ENCODE measurements at places on chromosomes 16 and 17.
A peak's percentile ranks its signal among the peaks of the same experiment; 100 is the strongest.

GRCh38 chr17:36937001-36937958 is at the start of gene LHX1:
Gene LHX1, plus strand, starts transcription at chr17:36937475. Its CDS starts 723 bp downstream, at chr17:36938198.
- no peak for DNase-seq

DNA sequence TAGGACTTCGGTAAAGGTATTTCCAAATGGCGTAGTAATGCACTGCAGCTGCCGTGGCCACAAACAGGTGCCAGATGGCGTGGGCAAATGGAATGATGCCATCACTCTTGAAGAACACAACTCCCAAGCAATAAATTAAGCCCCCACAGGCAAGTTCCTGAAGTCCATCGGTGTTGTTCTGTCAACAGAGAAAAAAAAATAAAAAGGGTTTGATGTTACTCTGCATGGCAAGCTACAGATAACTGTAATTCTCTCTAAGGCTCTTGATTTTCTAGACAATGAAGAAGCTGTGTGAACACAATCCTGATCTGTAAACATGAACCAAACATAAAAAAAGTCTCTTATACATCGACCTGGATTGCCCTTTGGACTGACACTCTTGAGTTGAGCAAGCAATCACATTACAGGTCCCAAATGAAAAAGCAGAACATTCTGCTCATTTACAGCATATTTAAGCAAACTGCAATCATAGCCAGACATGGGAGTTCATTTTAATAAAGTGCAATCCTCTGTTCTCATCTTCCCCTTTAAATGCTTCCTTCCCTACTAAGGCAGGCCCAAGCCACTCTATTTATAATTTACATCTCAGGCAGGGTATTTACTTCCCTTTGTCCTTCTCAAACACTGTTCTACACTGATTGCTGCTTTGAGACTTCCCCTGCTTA is 27.1 kb downstream of the MMD start:
- DNase-seq: no peak

- DNase-seq: peak; percentile 65
Observed at GRCh38 chr17:77645072-77646045, 313.1 kb upstream of the TNRC6C start.

- no peak for DNase-seq
Observed at GRCh38 chr17:77770331-77771105, 188.0 kb upstream of the TNRC6C start.

- no peak for DNase-seq
Observed at GRCh38 chr16:63312346-63312745, 1276.1 kb upstream of the CDH8 start.

DNA sequence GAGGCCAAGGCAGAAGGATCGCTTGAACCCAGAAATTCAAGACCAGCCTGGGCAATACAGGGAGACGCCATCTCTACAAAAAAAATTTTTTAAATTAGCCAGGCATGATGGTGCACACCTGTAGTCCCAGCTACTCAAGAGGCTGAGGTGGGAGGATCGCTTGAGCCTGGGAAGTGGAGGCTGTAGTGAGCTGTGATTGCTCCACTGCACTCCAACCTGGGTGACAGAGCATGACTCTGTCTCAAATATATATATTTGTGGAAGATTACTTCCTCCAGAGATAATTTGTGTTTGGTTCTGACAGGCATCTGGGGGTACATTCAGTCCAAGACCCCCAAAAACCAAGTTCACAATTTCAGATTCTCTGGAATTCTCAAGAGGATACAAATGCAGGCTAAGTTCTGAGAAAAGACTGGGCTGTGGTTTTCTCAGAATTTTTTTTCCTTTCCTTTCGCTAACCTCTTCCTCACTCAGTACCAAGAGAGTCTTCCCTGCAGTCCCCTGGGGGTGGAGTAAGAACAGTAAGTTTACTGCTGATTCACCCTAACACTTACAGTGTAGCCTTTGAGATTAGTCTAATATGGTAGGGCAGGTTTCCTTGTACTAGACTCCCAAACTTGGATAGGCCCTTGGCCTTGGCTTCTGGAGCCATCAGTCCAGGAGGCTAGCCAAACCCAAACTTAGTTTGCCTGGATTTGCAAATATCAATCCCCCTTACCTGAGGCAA is 15.1 kb downstream of the GSDMB start:
- DNase-seq: peak; percentile 43
